ENCODE measurements at places on chromosomes 13 and 19.

GRCh38 chr13:98500963-98501421 is 75.9 kb downstream of the STK24 start:
- no peak for DNase-seq

DNA sequence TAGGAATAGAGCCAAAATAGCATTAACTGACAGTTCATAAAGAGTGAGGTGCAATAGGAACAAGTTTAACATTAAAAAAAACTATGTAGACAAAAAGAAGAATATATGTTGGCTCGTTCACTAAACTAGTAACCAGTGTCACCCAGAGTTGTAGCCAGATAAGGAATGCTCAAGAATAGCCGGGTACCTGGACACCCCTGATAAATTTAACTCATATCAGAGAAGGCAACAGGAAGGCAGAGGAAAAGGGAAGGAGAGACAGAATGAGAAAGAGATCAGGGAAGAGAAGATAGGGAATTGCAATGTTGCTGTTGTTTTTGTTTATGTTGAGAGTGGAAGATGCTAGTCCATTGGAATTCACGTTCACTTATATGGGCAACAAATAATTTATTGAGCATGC is 31.6 kb upstream of the KATNAL1 start:
- DNase-seq, result no peak

DNA sequence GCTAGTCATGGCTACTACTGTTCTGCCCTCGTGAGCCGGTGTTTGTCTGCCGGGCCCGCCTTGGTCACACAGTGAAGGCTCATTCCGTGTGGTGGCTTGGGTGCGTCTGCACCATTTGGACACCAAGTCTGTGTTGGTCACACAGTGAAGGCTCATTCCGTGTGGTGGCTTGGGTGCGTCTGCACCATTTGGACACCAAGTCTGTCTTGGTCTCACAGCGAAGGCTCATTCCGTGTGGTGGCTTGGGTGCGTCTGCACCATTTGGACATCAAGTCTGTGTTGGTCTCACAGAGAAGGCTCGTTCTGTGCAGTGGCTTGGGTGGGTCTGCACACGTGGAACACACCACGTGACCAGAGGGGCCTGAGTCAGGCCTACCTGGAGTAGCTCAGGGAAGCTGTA is 29.0 kb upstream of the DCUN1D2 start:
- no peak for DNase-seq

- DNase-seq, result no peak
Measured at GRCh38 chr19:45200568-45200967, 22.0 kb downstream of the BLOC1S3 start.

DNA sequence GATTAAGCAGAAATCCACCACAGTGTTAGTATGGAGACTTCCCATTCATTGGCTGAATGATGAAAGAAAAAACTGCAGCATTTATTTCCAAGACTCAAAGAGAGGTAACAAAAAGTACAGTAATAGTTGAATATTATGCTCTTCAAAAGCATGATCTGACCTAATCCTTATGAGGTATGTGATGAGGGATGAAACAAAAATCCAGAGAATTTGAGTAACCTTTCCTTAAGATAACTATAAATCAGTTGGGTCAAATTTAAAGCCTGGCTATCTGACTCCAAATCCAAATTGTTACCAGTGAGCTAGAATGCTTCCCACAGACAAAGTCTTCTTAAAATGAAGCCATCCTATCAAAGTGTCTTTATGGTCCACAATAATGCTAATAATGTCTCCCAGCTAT is 38.1 kb downstream of the NUFIP1 start:
- no peak for DNase-seq

- DNase-seq, result no peak
Measured at GRCh38 chr19:45097776-45098520, 5.0 kb downstream of the PPP1R37 start.

DNA sequence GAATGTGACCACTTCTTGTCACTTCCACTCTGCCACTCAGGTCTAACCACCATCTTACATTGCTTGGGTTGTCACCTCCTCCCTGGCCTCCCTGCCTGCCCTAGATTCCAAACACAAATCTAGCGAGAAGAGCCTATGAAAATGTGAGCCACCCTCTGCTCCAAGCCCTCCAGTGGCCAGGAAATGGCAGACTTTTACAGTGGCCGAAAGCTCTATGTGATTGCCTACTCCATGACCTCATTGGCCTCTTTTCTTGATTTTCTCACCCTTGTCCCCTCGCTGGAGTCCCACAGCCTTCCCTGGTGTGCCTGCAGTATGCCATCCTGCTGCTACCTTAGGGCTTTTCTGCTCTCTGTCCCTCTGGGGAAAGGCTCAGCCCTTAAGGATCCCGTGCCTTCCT is 84.2 kb downstream of the LRCH1 start:
- DNase-seq, result no peak

- no peak for DNase-seq
Measured at GRCh38 chr13:96314974-96315373, 225.1 kb downstream of the HS6ST3 start.

DNA sequence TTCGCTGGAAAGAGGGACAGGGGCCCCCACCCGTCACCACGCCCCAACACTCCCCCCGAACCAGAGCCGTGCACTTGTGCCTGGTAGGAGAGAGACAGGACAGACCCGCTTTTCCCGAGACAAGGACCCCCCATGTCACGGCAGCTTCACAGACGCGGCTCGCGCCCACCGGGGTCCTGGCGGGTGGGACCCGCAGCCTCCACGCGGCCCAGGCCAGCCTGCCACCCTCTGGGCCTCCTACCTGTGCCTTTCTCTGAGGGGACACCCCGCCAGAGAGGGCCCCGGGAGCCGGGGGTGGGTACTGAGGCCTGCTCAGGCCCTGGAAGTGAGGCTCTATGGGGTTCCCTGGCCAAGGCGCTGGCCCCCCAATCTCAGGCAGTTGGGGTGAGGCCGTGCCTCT is 4.0 kb upstream of the MISP start:
- no peak for DNase-seq

- DNase-seq, result no peak
Measured at GRCh38 chr19:3448616-3449334, 31.6 kb downstream of the SMIM24 start.

- DNase-seq, result peak; percentile 86
Measured at GRCh38 chr19:17847538-17848366, at the start of gene JAK3. TSS of gene JAK3 (minus strand) at chr19:17847982. CDS start at chr19:17844417, 3,565 bp downstream.

DNA sequence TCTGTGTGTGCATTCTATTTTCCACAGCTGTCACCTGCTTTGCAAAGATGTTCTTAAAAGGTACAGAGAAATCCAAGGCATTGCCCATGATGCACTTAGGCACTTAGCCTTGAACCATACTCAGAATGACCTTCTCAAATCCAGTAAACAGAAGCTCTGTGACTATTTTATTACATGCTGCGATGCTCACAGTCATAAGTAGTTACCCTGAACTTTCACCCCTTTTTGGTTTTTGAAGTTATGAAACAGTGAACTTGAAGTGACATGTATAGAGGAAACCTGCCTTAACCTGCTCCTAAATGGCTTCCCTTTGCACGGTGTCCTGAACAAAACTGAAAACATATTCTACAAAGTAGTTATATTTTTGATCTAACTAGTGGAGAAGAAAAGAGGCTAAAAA is 100.4 kb downstream of the SLC10A2 start:
- no peak for DNase-seq

- no peak for DNase-seq
Measured at GRCh38 chr19:4635754-4636116, 3.6 kb upstream of the TNFAIP8L1 start.

- DNase-seq, result no peak
Measured at GRCh38 chr19:309206-309565, 18.0 kb upstream of the PLPP2 start.

GRCh38 chr13:40974460-40975407 is 44.4 kb downstream of the ELF1 start:
- peak; percentile 43 for DNase-seq

DNA sequence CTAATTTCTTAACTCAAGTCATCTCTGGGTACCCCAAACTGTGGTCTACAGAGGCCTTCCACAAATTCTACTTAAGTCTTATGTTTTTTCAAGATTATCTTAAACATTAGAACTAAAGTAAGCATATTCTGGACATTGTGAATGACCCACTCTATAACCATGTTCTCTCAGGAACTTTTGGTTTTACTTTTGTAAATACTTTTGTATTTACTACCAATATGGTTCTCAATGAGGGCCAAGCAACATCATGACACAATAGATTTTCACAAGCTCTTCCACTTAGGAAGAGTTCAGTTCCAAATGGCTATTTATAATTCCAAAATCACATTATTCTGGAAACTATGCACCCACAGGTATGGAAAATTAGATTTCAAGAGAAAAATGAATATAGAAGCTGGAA is 10.8 kb downstream of the DIAPH3 start:
- DNase-seq, result no peak

DNA sequence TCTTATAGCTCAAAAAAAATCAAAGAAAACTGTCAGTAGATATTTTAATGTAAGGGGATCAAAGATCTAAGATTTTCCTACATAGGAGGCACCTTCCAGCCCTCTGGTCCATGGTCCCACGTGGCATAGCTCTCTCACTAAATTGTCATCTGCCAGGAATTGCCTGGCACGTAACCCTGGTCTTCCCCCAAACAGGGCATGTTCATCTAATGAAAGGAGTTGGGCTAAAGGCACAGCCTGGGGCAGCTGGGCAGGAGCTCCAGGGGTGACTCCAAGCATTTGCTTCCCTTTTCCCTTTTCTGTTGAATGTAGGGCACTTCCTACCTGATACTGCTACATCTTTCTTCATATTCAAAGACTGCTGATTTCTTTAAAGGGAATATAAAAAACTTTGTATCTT is 148.7 kb downstream of the COL4A1 start:
- DNase-seq, result no peak

DNA sequence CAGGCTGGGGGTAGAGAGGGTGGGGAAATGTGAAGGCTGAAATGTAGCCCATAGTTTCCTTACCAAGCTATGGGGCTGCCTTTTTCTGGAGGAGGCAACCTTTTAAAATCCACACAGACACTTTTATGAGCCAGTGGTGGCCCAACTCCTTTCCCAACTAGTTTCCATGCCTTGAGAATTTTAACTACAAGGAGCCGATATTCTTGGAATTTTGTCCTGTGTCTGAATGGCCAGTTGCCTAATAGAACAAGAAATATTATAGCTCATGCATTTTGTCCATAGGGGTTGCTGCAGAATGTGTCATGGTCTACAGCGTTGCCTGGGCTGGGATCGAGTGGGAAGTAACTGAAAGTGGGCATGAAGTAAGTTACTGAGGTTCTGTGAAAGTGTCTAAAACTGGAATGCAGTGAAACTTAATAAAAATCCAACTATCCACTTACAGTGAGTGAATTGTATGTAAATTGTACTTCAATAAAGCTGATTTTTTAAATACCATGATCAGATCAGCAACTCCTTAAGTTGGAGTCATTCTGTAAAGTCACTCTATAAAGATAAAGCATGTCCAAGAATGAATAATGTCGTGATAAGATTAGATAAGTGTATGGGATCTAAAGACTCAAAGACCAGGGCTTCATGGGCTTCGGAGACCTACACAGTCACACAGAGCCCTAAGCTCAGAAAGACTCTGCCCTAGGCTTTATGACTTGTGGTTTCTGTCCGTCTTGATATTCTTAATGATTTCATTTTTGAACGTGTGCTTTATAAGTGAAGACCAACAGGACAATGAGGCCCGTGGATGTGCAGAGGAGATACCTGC is 122.6 kb upstream of the FNDC3A start:
- no peak for DNase-seq

GRCh38 chr13:109180905-109181425 is 551.6 kb downstream of the MYO16 start:
- DNase-seq, result no peak

DNA sequence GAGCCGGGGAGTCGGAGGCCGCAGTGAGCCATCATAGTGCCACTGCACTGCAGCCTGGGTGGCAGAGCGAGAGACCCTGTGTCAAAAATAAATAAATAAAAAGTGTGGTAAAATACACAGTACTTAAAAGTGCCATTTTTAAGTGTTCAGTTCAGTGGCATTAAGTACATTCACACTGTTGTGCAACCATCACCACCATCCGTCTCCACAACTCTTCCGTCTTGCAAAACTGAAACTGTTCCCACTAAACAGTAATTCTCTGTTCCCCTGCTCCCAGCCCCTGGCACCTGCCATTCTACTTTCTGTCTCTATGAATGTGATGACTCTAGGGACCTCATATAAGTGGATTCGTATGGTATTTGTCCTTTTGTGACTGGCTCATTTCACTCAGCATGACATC is 13.3 kb downstream of the SLC25A42 start:
- DNase-seq, result no peak

- no peak for DNase-seq
Measured at GRCh38 chr13:42007844-42008243, 40.6 kb upstream of the DGKH start.

GRCh38 chr13:51154029-51154555 is 43.0 kb upstream of the C13orf42 start:
- DNase-seq, result no peak

GRCh38 chr13:33053397-33054066 is 37.3 kb downstream of the KL start:
- DNase-seq, result no peak

DNA sequence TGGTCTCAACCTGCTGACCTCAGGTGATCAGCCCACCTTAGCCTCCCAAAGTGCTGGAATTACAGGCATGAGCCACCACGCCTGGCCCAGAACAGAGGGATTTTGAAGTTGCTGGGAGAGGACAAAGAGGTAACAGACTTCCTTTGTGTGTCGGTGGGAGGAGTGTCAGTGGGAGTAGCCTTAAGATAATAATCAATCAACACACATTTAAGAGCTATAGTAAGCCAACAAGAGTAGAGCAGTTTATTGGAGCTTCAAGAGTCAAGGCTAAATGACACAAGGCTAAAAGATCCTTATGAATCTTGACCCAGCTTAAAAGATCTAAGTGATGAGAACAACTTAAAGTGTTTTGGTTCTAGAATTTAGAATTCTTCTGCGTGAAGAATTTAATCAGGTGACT is 47.3 kb upstream of the NBEA start:
- no peak for DNase-seq

- no peak for DNase-seq
Measured at GRCh38 chr13:46475541-46475991, 77.4 kb upstream of the LRCH1 start.

DNA sequence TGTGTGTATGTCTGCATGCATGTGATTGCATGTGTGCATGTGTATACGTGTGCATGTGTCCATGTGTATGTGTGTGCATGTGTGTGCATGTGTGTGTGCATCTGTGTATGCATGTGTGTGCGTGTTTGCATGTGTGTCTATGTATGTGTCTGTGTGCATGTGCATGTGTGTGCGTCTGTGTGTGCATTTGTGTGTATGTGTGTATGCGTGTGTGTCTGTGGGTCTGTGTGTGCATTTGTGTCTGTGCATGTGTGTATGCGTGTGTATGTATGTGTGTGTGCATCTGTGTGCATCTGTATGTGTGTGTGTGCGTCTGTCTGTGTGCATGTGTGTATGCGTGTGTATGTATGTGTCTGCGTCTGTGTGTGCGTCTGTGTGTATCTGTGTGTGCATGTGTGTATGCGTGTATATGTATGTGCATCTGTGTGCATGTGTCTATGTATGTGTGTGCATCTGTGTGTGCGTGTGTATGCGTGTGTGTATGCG is 3.0 kb downstream of the STXBP2 start:
- DNase-seq, result no peak

- no peak for DNase-seq
Measured at GRCh38 chr19:5536337-5536894, 31.3 kb downstream of the TINCR start.

- no peak for DNase-seq
Measured at GRCh38 chr13:83880275-83881139, 1.8 kb downstream of the SLITRK1 start.

- no peak for DNase-seq
Measured at GRCh38 chr13:111494641-111495040, 174.2 kb downstream of the TEX29 start.

- DNase-seq, result no peak
Measured at GRCh38 chr19:7994928-7995809, 10.3 kb downstream of the ELAVL1 start.
